ENCODE measurements at places on chromosomes 7 and 10.

DNA sequence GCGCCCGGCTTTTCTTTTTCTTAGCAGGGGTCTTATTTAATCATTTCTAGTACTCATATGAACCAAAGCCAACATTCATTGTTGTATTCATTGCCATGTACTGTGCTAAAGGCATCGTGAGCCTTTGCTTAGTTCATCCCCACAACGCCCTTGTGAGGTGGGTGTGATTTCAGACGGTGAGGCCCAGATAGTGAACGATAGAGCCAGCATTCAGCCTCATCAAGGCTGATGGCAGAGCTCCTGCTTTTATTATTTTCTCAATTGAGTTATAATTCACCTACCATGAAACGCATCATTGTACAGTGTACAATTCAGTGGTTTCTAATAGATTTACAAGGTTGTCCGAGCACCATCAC lies 50.1 kb downstream of the HK1 start:
- no peak for DNase-seq

DNA sequence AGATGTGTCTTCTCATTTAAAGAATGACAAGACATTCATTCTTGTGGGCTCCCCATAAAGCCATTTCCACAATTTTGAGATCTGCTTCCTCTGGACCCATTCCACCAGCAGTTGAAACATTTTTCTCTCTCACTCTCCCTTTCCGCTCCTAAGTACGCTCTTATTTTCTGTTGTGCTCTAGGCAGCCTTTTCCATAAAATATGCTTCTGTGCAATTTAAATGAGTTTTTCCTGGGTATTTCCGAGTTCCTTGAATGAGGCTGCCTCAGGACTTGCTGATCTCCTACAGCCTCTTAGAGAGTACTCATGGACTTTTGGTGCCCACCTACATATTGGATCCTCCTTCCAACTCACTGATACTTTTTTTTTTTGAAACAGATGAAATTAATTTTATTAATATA lies 23.6 kb upstream of the AKR1D1 start:
- DNase-seq, result no peak

DNA sequence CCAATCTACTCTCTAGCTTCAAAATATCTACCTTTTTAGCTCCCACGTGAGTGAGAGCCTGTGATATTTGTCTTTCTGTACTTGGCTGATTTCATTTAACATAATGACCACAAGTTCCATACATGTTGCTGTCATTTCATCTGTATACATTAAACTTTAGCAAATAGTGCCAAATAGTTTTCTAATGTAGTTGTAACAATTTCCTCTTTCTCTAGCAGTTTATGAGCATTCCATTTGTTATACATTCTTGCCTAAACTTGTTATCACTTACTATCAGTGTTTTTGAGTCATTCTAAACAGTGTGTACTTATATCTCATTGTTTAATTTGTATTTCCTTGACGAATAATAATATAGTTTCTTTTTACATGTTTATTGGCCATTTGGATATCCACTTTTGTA lies 77.2 kb downstream of the NEUROD6 start:
- DNase-seq, result no peak

DNA sequence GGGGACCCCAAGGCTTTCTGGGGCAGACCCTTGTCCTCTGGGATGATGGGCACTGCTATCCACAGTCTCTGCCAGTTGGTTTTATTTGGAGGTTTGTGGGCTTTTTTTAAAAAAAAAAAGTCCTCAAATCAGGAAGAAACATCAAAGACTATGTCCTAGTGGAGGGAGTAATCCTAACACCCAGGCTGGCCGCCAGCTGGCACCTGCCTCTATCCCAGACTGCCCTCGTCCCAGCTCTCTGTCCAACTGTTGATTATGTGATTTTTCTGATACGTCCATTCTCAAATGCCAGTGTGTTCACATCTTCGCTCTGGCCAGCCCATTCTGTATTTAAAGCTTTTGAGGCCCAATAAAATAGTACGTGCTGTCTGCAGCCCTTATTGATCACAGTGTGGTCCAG lies 61.0 kb upstream of the LRRC4 start:
- DNase-seq, result no peak

- no peak for DNase-seq
Observed at GRCh38 chr10:124072541-124072940, 20.9 kb downstream of the CHST15 start.

- no peak for DNase-seq
Observed at GRCh38 chr10:2980116-2980515, 87.2 kb upstream of the PFKP start.

GRCh38 chr7:30674876-30675275 lies 7.4 kb downstream of the CRHR2 start:
- no peak for DNase-seq
